ENCODE measurements at places on chromosomes 7 and 10. TPM values are rescaled to one million over a fixed set of nuclear protein-coding genes. Genes with fewer than 3 reads are reported as not detected.

GRCh38 chr7:4834601-4835397 is 27.0 kb downstream of the PAPOLB start:
- H3K27ac ChIP-seq = no peak overlapping the region
- H3K4me3 ChIP-seq = no peak overlapping the region
- H3K27me3 ChIP-seq = no peaks in the 10 kb centered on the region

GRCh38 chr7:6422926-6423632 is 24.7 kb downstream of the DAGLB start:
- no peaks in the 10 kb centered on the region for H3K27me3 ChIP-seq
- DNase-seq = peak; percentile 31
- no peak overlapping the region for H3K4me3 ChIP-seq
- peaks cover 7% of the 10 kb centered on the region for H3K4me1 ChIP-seq

DNA sequence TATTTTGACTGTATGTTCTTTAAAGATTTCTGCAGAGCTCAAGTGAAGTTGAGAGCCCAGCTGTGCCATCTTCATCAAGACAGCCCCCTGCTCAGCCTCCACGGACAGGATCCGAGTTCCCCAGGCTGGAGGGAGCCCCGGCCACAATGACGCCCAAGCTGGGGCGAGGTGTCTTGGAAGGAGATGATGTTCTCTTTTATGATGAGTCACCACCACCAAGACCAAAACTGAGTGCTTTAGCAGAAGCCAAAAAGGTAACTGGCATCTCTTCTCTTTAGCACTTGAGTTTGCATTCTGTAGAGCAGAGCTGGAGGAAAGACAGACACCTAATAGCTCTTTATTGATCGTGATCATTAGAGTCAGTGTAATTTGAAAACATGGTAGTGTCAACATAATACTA is 33.7 kb downstream of the MCM10 start:
- H3K27me3 ChIP-seq = no peaks in the 10 kb centered on the region
- H3K27ac ChIP-seq = no peak overlapping the region
- DNase-seq = peak; percentile 53
- H3K4me1 ChIP-seq = no peaks in the 10 kb centered on the region
- peaks cover 3% of the 10 kb centered on the region for H3K36me3 ChIP-seq
- no peak overlapping the region for H3K4me3 ChIP-seq

DNA sequence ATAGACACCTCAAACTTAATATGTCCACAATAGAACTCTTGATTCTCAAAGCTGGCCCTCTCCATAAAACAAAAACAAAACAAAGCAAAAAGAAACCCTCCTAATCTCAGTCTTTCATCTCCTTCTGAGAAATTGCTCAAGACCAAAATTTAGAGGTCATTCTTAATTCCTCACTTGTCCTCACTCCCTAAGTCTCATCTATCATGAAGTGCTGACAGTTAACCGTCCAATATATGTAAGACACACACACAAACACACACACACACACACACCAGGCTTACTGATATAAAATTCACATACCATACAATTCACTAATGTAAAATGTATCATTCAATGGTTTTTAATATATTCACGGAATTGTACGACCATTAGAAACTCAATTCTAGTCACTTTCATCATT is 17.0 kb upstream of the SVIL start:
- peaks cover 4% of the 10 kb centered on the region for H3K36me3 ChIP-seq
- no peak for DNase-seq
- peaks cover 35% of the 10 kb centered on the region for H3K4me1 ChIP-seq
- H3K27me3 ChIP-seq = no peaks in the 10 kb centered on the region
- H3K27ac ChIP-seq = no peak overlapping the region

DNA sequence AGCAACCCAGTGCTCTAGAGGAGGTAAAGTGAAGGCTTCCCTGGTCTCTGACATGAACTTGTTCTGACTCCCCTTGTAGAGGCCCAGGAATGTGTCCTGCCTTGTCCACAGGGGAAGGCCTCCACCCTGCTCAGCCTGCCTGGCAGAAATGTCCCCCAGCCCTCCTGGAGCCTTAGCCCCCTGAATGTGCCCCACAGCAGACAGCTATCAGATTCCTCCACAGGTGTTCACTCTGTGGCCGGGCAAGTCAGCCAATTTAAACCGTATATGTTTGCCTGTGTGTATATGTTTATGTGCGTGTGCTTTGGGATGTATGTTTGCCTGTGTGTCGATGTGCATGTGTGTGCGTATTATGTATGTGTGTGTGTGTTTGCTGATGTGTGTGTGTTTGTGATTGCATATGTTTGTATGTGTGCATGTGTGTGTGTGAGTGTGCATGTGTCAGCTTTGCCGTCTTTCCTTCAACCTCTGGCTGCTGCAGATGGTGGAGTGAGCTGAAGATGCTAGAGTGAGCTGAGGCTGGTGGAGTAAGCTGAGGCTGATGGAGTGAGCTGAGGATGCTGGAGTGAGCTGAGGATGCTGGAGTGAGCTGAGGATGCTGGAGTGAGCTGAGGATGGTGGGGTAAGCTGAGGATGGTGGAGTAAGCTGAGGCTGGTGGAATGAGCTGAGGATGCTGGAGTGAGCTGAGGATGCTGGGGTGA is 68.9 kb upstream of the ANTXRL start:
- no peak for DNase-seq
- H3K4me3 ChIP-seq = no peak overlapping the region
- H3K27me3 ChIP-seq = no peaks in the 10 kb centered on the region
- no peaks in the 10 kb centered on the region for H3K4me1 ChIP-seq
- no peaks in the 10 kb centered on the region for H3K36me3 ChIP-seq

DNA sequence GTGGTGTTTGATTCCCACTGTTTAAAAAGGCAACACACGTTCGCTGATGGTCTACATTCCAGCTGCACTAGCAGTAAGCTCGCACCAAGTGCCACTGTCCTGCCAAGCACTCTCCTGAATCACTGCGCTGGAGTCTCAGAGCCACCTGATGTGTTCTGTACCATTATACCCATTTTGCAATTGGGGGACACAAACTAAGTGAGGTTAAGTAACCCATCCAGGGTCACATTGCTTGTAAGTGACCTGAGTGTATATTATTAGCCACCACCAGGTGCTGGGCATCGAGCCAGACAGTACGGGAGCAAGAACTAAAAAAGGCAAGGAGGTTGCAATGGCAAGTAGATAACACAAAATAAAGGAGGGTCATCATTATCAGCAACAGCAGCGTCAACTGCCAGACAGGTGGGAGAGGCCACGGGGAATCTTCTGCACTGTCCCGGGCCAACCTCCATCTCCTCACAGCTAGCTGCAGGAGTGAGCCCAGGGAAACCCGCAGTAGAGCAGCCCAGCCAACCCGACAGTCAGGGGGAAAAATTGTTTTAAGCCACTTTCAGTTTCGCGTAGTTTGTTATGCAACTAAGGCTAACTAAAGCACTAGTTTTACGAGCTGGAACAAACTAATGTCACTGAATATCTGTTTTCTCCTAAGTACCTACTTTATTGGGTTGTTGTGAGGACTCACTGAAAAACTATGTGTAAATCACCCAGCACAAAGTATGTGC is 712 bp upstream of the CPVL start:
- no peaks in the 10 kb centered on the region for H3K4me1 ChIP-seq
- DNase-seq = no peak
- H3K4me3 ChIP-seq = no peak overlapping the region
- no peaks in the 10 kb centered on the region for H3K36me3 ChIP-seq

DNA sequence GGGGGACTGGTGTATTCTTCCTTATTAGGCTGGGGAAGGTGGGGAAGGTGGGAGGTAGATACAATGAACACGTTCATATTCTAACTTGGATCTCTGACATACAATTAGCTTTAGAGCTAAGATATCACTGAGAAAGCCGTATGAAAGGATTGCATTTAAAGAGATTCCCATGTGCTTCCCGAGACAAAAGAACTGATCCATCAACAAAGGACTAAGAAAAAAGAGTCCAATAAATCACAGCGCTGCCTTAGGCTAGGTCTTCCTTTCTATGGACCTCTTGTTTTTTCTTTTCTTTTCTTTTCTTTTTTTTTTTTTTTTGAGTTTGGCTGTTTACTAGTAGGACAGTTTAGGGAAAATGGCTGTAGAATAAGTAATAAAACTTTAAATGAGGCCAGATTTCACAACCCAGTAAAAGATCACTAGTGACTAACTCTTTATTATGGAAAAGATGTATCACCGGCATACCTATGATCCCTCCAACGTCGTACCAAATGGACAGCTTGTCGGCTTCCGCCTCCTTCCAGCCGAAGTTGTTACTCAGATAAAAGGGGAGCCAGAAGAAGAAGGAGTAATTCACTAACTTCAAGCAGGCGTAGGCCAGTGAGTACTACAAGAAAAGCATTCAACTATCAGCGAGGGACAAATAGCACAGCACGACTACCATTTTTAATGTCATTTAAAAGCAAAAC is 50.0 kb downstream of the SLC37A3 start:
- H3K4me1 ChIP-seq = peaks cover 20% of the 10 kb centered on the region
- peak overlapping the region; percentile 93 for H3K27ac ChIP-seq
- peaks cover 31% of the 10 kb centered on the region for H3K36me3 ChIP-seq
- H3K27me3 ChIP-seq = no peaks in the 10 kb centered on the region

DNA sequence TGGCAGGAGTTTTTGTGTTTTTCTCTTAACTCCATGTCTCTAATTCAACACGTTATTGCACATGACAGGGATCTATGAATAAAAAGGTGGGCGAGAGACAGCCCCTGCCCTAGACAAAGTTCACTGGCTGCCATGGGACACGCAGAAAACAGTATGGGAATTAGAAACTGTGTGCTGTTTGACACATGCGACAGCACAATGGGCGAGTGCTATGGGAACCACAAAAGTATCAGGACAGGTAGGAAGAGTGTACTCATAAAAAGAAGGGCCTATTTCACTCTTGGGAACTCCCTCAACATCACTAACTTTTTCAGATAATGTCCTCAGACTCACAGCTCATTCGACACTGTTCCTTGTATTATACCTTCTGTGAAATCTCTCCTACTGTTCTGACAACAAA is 45.7 kb downstream of the MINDY3 start:
- H3K27ac ChIP-seq = no peak overlapping the region
- H3K36me3 ChIP-seq = peaks cover 6% of the 10 kb centered on the region
- no peak for DNase-seq
- no peaks in the 10 kb centered on the region for H3K4me1 ChIP-seq
- H3K27me3 ChIP-seq = no peaks in the 10 kb centered on the region
- H3K4me3 ChIP-seq = no peak overlapping the region

- peaks cover 30% of the 10 kb centered on the region for H3K36me3 ChIP-seq
- no peak overlapping the region for H3K4me3 ChIP-seq
- no peak for DNase-seq
- H3K4me1 ChIP-seq = peaks cover 29% of the 10 kb centered on the region
Measured at GRCh38 chr7:116799916-116800315, 62.5 kb upstream of the CAPZA2 start.

LRRTM3 gene
- not detected for total RNA-seq

CPED1 gene
- total RNA-seq = 37.4 TPM

TCERG1L gene
- total RNA-seq = not detected

TMEM176A gene
- total RNA-seq = not detected
